ENCODE measurements at places on chromosomes 6 and 20.

DNA sequence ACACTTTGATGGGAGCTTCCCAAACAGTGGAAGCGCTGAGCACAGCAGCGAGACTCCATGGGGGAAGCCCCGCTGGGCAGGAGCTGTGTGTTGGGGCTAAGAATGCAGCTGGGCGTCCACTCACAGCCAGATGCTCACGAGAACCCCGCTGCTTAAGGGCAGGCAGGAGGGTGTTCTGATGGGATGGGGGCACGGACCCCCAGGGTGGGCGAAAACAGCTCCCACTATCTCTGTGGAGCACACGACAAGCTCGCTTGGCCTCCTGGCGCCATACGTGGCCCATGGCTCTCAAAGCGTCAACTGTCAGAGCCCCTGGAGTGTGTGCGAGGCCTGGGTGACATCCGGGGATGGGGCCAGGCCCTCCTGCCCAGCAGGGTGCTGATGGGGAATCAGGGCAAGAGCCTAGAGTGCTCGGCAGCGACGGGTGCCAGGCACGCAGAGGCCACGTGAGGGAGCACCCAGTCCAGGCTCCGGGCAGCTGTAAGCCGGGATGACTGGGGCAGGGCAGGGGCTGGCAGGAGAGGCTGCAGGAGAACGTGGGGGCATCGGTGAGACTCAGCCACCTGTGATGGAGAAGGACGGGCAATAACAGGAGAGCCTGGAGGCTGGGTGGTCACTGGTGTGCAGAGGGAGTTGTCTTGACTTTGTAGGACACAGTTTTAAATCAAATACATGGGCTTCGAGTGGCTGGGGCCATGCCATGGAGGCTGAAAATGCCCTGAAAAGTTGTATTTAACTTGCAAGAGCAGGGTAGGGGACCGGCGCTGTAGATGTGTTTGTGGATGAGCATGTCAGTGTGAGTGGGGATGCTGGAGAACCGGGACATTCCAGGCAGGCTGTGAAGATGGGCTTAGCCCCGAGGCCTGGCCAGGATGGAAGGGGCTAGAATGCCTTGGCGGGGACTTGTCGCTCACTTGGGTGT, 27.3 kb downstream of the PYGB start:
- DNase-seq, result no peak

DNA sequence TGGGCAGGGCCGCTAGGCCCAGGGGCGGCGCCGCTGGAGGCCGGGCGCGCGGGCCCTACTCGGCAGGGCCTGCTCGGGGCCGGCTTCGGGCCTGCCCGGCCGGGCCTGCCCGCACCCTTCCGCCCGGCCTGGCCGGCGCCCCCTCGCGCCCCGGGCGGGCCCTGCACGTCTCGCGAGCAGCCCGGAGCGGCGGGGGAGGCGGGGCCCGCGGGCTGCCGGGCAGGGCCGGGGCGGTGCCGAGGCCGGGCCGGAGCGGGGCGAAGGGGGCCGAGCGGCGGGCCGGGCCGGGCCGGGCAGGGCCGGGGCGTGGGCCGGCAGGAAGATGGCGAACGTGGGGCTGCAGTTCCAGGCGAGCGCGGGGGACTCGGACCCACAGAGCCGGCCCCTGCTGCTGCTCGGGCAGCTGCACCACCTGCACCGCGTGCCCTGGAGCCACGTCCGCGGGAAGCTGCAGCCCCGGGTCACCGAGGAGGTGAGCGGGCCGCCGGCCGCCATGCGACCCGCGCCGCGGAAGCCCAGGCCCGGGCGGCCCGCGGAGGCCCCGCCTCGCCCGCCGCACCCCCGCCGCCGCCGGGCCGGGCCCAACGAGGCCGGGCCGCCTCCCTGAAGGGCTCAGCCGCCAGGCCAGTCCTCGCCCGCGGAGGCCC, at the start of gene NPEPL1:
Gene NPEPL1, plus strand, starts transcription at position 222 of the 647 bp plus-strand sequence. Its CDS starts 101 bp downstream, at position 323.
- DNase-seq, result peak; percentile 34

GRCh38 chr20:64109831-64110391, 2.5 kb upstream of the NPBWR2 start:
- DNase-seq, result no peak

GRCh38 chr6:24898676-24899075, 37.1 kb downstream of the RIPOR2 start:
- no peak for DNase-seq

DNA sequence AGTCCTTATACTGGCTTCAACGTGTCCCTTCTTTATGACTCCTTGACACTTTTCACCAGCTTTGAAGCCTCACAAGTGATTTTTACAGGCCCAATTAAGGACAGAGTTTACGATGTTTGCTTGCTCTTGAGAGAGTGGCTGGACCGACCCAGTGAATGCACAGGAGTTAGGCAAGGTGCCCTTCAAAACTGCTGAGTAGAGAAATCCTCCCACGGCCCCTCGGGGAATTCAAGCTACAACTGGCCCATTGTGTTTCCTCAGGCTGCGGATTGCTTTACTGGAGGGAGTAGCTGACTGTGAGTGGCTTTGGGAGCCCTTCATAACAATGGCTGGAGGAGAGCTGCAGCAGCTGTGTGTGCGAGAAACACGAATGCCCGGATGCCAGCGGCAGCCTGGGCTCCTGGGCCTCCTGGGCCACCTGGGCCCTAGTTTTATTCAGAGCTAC, 50.0 kb downstream of the SGK1 start:
- no peak for DNase-seq

- DNase-seq, result peak; percentile 16
Observed at GRCh38 chr6:135880066-135880972, 28.8 kb downstream of the PDE7B start.

GRCh38 chr6:583116-583515, 73.8 kb downstream of the HUS1B start:
- DNase-seq, result no peak

DNA sequence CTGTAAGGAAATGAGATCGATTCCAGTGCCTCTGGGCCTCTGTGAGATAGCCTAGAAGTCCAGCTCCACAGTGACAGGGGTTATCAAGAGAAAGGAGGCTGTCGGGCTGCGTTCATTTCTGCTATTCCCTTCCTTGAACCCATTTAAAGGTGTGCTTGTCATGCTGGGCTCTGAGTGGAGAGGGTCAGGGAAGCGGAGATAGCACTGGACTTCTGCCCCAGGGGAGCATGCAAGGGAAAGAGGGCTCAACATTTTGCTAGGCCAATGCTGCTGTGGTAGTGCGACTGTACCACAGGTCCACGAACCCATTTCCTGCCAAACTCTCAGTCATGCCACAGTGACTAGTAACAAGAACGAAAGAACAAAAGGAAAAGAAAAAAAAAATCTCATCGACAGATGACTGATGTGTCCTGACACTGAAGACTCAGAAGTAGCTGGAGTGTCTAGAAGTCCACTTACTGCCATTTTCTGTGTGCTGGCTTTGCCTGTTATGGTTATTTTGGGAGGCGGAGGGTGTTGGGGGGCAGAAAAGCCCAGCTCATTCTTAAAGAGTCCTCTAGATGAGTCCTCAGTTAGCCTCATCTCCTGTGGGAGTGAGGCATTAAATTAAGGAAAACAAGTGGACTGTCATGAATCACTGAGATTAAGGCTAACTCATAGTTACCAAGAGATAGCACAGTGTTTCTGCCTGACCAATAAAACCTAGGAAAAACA, 8.1 kb downstream of the NEDD9 start:
- DNase-seq, result no peak

All from stimulated activated CD8-positive, alpha-beta memory T cell treated with anti-CD3 and anti-CD28 coated beads, Interleukin-2, amount 100 ng/mL, for 1 hour (primary cell).